ENCODE measurements at places on chromosomes 7 and 10.

DNA sequence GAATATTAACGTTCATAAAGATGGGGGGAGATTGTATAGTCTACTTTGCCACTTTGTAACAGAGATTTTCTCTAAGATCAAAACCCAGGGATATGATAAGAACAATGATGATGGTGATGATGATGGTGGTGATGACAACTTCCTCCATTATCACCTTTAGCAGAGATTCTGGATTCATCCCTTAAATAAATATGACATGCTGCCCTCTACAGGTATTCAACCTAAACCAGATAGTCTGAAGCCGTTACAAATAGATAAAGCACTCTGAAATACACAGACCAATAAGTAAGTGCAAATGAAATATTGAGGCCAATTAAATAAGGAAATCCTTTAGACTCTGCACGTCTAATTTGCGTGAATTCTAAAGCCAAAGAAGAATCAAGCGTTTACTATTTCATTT, 211.5 kb downstream of the CREB5 start:
- DNase-seq, result no peak

- DNase-seq, result no peak
These were observed 203.6 kb downstream of the TCF7L2 start for GRCh38 chr10:113153493-113154102.

GRCh38 chr7:100011516-100011915, 3.9 kb upstream of the ZKSCAN1 start:
- no peak for DNase-seq

GRCh38 chr10:92387289-92387940, 96.4 kb downstream of the MARCHF5 start:
- no peak for DNase-seq

GRCh38 chr10:11913079-11913641, 90.0 kb downstream of the PROSER2 start:
- DNase-seq, result no peak

DNA sequence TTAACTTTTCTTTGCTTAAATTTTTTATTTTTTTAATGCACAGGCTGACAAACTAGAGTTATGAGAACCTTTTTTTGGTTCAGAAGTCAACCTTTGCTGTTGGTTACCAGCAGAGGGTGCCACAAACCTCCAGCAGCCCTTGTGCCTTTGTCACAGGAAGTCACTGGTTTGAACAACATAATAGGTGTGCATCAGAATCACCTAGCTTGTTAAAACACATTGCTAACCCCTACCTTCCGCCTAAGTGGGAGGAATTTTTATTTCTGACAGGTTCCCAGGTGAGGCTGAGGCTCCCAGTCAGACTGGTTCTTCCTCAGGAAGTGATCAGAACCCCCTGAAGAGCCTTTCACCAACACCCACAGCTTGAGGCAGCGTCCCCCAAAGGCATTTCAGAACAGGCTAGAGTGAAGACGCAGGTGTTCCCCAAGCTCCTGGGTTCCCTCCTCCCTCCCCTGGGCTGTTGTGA, 22.6 kb upstream of the VDAC2 start:
- DNase-seq, result peak; percentile 33

GRCh38 chr10:110209454-110209925, 2.1 kb downstream of the MXI1 start:
- DNase-seq, result peak; percentile 38

GRCh38 chr7:47149208-47149839, 432.6 kb downstream of the TNS3 start:
- DNase-seq, result no peak

DNA sequence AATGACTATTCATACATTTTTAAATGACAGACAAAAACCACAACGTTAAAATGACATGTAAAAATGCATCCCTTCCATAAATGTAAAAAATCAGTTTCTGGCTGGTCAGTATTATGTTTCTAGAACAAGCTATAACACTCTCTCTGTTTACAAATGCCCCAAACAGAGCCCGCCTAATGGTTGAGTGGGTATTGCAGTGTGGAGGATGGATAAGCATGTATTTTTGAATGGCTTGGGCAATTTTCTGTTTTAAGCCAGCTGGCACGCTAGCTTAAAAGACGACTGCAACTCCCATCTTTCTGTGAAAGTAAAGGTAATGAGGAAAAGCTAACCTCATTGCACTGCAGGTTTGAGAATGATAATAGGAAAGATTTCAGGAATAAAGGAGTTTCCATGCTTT, 430.7 kb downstream of the PARD3 start:
- DNase-seq, result no peak

GRCh38 chr7:69412331-69413146, 185.7 kb upstream of the AUTS2 start:
- no peak for DNase-seq

DNA sequence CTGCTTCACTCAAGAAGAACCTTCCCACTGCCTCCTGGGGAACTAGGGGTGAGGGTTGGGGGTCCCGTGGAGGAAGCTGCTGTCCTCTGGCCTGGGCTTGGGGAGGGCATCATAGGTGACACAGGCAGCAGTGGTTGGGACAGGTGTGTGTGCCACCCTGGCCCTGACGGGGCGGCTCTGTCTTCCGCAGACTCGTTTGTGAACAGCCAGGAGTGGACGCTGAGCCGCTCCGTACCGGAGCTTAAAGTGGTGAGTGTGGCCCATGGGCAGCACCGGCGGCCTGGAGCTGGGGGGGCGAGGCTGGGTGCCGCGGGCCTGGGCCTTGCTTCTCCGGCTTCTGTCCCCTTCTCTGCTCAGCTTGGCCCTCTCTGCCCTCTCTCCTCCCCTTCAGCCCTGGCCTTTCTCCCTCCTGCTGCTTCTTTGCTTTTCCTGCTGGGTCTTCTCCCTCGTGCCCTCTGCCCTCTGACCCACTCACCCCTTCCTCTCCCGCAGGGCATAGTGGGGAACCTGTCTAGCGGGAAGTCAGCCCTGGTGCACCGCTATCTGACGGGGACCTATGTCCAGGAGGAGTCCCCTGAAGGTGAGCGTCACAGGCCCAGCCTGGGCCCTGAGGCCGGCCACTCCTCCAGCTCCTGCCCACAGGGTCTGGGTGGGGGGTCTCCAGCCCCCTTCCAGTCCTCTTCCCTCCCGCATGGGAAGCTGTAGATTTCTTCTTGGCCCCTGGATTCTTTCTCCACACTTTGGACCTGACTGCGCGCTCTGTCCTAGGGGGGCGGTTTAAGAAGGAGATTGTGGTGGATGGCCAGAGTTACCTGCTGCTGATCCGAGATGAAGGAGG, 30.5 kb downstream of the AGAP3 start:
- no peak for DNase-seq

All from stimulated activated CD4-positive, alpha-beta T cell treated with anti-CD3 and anti-CD28 coated beads, Interleukin-1b, Interleukin-23, amount 100 ng/mL, for 1 hour (primary cell).